ENCODE measurements at places on chromosomes 16 and 17.

DNA sequence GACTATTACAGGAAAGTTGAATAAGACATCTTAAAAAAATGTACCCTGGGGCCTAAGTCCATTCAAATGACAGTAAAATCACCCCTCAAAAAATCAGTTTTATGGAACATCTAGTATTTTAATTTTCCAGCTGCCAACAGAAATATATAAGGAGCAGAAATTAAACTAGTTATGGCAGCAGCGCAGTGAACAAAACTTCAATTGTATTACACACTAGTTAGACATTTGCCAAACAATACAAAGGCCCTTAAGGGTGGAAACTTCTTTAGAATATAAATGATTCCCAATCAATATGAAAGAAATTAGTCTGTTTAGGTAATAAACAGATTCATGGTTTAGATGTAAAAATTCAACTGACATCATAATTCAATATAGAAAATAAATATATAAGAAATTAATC, 18.1 kb upstream of the RFFL start:
- no peak for DNase-seq

GRCh38 chr17:57608369-57609124, 136.6 kb downstream of the CCDC182 start:
- DNase-seq = no peak

- DNase-seq = peak; percentile 41
Observed at GRCh38 chr17:68205808-68206720, 41.8 kb upstream of the AMZ2 start.

DNA sequence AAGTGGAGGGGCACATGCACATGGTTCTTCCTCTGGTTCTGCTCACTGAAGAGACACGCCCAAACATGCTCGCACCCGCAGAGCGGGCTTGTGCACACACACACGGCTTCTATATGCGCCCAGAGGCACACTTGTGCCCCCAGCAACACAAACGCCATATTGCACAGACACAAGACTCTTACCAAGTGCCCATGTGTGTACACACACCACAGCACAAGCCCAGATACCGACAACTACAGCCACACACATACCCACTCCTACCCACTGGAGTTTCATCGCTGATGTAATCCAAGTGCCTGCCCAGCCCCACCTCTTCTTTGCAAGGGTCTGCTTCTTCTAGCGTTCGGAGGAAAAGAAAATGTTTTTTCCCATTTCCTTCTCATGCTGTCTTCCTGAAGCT, 6.5 kb upstream of the PRR29 start:
- DNase-seq = no peak

- DNase-seq = no peak
Observed at GRCh38 chr16:78659668-78660217, 560.3 kb downstream of the WWOX start.

GRCh38 chr16:53212893-53213223, 158.1 kb downstream of the CHD9 start:
- no peak for DNase-seq

GRCh38 chr17:9206741-9207332, 185.5 kb downstream of the NTN1 start:
- DNase-seq = no peak

DNA sequence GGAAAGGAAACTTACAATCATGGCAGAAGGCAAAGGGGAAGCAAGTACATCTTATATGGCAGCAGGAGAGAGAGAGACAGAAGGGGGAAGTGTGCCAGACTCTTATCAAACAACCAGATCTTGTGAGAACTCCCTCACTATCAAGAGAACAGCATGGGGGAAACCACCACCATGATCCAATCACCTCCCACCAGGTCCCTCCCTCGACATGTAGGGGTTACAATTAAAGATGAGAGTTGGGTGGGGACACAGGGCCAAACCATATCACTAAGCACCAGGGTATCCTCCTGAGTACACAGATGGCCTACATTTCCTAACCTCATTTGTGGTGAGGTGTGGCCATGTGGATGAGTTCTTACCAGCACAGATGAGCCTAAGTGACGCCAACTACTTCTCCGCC, 348.6 kb upstream of the ZFHX3 start:
- no peak for DNase-seq

GRCh38 chr17:4666296-4666695, 24.8 kb upstream of the ALOX15 start:
- no peak for DNase-seq

GRCh38 chr16:89118361-89119165, 24.9 kb downstream of the ACSF3 start:
- no peak for DNase-seq

GRCh38 chr17:21029515-21029914, 13.3 kb downstream of the USP22 start:
- no peak for DNase-seq

DNA sequence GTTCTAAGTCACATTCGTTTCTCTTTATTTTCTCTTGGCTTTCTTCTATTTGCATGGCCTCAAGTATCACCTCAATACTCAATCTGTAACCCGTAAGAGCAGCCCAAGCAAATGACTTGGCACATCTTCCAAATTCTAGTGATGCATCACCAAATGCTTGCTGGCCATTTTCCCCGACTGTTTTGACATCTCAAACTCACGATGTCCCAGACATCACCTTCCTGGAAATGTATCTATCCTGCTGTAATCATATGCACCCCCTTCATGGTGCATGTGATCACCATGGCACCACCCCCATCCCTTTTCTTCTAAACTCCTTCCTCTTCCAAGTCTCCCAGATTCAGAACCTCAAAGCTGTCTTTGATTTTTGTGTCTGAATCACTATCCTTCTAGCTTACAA, 24.0 kb upstream of the ABCA5 start:
- DNase-seq = no peak

DNA sequence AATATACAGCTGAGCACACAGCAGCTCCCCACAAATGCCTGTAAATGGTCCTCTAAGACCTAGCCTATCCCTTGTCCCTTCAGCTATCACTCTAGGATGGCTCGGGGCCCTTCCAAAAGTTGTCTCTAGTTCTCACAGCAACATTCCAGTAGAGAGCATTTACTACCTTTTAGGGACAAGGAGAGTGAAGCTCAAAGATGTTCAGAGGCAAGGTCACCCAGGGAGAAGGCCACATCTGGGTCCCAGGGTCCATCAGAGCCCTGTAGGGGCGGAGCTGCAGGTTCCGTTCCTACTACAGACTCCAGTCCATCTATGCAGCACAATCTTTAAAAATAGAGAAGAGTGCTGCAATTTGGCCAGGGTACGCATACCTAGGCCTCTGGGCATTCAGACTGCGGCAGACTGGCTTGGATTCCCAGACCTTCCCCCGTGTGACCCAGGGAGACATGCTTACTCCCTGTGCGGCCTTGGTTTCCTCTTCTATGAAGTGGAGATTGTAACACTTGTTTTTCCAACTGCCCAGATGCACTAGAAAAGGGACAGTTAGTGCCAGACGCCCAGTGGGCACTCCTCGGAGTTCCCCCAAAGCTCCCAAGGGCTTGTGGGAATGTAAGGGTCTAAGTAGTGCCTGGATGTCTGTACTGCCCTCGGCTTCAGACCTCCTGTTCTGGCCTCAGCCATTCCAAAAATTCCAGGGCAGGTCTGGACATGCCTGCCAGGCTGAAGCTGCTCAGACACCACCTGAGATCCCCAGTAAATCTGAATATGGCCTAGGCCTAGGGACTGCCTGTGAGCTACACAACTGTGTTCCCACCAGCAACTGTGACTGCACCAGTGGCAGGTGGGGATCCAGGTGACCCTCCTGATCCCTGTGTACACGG, 2.5 kb downstream of the SLC12A4 start:
- no peak for DNase-seq

DNA sequence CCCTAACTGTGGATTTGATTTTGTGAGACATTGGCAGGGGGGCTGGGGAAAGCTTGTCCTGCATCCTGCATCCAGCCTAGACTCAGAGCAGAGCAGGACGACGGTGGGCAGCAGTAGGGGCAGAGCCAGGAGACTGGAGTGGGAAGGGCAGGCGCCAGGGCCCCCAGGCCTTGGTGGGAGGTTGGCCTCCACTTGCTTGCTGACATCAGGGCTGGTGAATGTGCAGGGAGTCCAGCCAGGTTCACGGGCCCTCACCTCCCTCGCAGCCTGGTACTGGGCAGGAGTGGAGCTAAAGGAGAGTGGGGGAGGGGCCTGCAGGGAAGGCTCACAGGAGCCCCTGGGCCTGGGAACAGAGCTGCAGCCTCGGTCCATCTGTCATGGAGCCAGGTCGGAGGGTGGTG, 2.2 kb upstream of the SMTNL2 start:
- DNase-seq = no peak

DNA sequence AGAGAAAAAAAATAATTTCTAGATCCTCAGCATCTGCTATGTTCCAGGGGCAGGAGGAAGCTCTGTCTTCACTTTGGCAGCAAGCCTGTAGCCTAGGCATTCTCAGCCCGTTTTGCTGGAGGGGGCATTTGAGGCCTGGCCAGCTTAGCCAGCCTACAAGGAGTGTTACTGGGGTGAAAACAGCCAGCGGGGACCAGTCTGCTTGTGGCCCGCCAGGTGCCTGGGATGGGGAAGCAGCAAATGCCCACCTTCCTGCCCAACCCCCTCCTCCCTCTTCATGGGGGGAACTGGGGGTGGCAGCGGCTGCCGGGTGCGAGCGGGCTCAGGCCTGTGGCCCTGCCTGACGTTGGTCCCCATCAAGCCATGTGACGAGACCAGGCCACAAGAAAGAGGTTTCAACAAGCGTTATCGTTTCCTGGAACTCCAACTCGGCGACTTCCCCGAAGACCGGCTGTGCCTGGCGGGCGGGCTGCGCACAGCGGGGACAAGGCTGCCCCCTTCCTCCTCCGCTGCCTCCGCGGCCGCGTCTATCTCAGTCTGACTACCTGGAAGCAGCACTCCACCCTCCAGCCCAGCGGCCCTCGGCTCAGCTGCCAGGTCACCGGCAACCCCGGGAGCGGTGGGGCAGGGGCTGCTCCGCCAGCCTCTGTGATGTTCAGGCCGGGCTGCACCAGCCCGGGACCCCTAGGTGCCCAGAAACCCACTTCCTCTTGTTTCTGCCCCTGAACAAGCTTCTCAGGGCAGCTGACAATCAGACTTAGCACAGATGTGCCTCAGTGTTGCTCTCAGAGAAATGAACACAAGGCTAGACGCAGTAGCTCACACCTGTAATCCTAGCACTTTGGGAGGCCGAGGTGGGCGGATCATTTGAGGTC, 22.9 kb downstream of the SOCS1 start:
- no peak for DNase-seq

DNA sequence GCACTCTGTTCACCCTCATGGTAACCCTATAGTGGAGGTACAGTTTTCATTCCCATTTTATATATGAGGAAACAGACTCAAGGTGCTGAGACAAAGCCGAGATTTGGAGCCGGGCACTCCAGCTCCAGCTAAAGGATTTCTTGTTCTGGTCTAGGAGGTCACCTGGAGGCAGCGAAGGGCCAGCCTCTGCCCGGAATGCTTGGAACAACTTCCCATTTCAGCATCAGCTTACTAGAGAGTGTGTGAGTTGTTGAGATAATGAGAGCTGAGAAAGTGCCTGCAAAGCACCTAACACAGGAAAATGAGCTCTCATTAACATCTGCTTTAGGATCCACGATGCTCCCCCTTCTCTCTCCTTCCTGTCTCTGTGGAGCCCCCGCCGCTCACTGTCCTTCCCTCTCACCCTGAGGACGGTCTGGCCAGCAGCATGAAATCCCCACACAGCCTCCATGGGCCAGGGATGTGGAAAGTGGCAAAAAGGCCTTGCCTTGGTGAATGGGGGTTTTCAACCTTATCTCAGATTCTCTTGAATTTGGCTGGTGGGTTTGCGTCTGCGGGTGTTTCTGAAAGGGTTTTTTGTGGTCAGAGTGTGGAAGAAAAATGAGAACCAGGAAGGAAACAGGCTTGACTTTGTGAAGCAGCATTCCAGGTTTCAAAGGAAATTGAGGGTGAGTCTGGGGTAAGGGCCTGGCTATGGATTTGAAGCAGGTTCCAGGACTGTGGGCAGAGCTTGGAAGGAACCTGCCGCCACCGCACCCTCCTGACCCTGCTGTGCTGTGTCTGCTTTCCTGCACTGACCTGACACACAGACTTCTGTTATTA, 178.7 kb downstream of the FOXL1 start:
- no peak for DNase-seq

DNA sequence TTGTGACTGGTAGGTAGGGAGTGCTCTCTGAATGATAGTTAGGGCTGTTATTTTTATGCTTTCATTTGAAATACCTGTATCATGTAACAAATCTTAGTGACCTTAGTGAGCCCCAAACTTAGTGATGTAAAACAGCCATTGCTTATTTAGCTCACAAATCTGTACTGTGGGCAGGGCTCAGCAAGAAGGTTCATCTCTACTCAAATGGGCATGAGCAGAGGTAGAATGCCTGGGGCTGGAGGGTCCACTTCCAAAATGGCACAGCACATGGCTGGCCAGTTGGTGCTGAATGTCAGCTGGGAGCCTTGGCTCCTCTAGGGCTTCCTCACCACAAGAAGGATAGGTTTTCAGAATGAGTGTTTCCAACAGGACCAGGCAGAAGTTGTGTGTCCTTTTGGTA, 49.3 kb upstream of the FOXF1 start:
- no peak for DNase-seq

DNA sequence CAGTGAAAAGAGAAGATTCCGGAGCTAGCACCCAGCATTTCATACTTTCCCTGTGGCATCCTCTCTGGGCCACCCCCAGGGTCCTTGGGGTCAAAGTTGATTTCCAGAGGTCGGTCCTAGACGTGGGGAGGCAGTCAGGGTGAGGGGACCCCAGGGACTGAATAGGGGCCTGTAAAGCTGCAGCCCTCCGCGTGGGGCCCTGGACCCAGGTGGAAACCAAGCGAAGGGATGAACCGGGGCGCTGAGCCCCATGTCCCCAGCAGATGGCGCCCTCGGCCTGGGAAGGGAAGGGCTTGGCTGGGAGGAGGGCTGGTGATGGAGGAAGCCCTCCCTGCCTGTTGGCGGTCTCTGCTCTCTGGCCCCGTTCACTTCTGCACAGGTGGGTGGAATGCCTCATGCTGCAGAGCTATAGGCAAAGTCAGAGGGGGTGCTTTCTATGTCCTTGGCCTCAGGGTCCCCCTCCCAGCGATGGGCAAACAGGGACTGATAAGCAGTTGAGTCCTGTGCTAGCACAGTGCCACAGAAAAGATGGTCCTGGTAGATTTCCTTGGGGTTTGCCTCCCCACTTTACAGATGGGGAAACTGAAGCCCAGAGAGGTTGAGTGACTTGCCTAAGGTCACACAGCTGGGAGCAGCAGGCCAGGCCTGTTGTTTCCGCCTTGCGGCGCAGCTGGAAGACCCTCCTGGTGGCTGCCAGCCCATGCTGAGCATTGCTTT, 163.4 kb upstream of the CIBAR2 start:
- DNase-seq = peak; percentile 72

DNA sequence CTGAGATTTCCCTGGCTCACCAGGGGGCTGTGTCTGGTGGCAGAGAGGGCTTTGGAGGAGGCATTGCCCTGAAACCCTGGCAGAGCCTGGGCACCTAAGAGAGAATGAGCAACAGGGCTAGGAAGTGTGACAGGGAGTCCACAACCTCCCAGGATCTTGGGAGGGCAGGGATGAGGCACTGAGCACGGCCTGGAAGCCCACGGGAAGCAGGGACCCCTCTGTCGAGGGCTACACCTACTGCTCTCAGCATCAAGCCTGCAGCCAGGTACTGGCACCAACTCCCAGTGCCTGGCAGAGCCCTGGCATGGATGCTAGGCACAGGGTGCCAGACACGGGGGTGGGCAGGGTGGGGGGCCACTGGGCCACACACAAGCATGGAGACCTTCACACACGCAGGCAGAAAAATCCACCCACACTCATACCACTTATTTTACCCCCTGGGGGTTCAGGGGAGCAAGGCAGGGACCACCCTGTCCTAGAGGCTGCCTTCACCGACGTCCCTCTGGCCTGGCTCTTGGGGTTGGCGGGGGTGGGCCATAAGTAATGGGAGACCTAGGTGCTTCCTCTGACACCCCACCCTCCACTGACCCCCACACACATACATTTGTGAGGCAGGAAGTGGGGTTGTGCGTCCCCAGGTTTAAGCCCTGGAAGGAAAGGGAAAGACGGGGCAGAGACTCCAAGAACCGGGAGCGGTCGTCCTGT, 970 bp upstream of the HSD11B2 start:
- no peak for DNase-seq
